ENCODE measurements at places on chromosomes 16 and 17. TPM values are rescaled to one million over a fixed set of nuclear protein-coding genes. Genes with fewer than 3 reads are reported as not detected.
A peak's percentile ranks its signal among the peaks of the same experiment; 100 is the strongest.

- peak; percentile 70 for DNase-seq
Measured at GRCh38 chr17:74201250-74201649, 2.2 kb upstream of the RPL38 start.

GRCh38 chr17:83062011-83062817 is 17.2 kb upstream of the METRNL start:
- no peak for DNase-seq

GRCh38 chr17:17385491-17385890 is 82.3 kb downstream of the NT5M start:
- DNase-seq, result no peak

Gene ABAT
- polyA plus RNA-seq, result 4.7 TPM

GRCh38 chr16:22027633-22028032 is 19.7 kb downstream of the MOSMO start:
- peak; percentile 40 for DNase-seq

DNA sequence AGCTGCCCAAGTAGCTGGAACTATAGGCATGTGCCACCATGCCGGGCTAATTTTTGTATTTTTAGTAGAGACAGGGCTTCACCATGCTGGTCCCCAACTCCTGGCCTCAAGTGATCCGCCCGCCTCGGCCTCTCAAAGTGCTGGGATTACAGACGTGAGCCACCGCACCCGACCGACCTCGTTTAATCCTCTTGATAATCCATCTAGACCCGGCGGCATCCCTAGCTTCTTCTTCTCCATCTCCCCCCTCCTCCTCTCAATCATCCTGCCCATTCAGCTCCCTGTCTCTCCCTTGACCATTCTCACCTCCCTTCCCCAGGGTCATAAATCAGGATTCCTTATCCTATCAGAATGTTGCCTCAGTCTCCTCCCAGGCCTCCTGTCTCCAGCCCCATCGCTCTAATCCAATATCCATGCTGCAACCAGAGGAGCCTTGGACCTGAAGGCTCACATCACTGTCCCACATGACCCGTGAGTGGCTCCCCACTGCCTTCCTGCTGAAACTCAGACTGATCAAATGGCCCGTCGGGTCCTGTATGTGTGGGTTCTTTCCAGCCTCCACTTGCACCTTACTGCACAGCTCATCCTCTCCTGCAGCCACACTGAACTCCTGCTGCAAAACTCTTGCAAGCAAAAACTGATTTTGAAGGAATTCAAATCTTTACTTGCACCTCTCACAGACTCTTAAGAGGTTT is 74.1 kb upstream of the CDH5 start:
- no peak for DNase-seq

Gene TBC1D3L
- polyA plus RNA-seq, result 3.5 TPM

Data from GM23248 (cell line).